ENCODE measurements at places on chromosomes 11 and 22. TPM values are rescaled to one million over a fixed set of nuclear protein-coding genes. Genes with fewer than 3 reads are reported as not detected.

HARBI1 gene
- total RNA-seq, result 3.4 TPM

GANAB gene
- 69.3 TPM for total RNA-seq

ATG13 gene
- 47.7 TPM for total RNA-seq

ACAD8 gene
- 26.6 TPM for total RNA-seq

EI24 gene
- 55.6 TPM for total RNA-seq

SMCO4 gene
- total RNA-seq, result 3.4 TPM

MOGAT2 gene
- 0.25 TPM for total RNA-seq

DENND6B gene
- total RNA-seq, result 17.2 TPM

ABCG4 gene
- 3.0 TPM for total RNA-seq

PKP3 gene
- 0.74 TPM for total RNA-seq

MRGPRX4 gene
- not detected for total RNA-seq

IGLL5 gene
- total RNA-seq, result not detected

SMTN gene
- total RNA-seq, result 8.9 TPM

JHY gene
- 7.6 TPM for total RNA-seq

RHOD gene
- 0.49 TPM for total RNA-seq

SHANK2 gene
- 41.6 TPM for total RNA-seq

CTTN gene
- total RNA-seq, result 65.2 TPM

FUT4 gene
- total RNA-seq, result 6.1 TPM

PHOX2A gene
- not detected for total RNA-seq

PRG3 gene
- total RNA-seq, result not detected

SOX6 gene
- total RNA-seq, result 23.6 TPM

SNX15 gene
- total RNA-seq, result 11.8 TPM

DDIAS gene
- 2.5 TPM for total RNA-seq

OR2AT4 gene
- total RNA-seq, result not detected

DLG2 gene
- 198 TPM for total RNA-seq

OR56A1 gene
- total RNA-seq, result 0.25 TPM

GSTT2B gene
- total RNA-seq, result 0.74 TPM

NFAM1 gene
- 0.49 TPM for total RNA-seq

IL17REL gene
- total RNA-seq, result 0.25 TPM

ANGPTL5 gene
- total RNA-seq, result 0.25 TPM

NOX4 gene
- 6.9 TPM for total RNA-seq

RPUSD4 gene
- total RNA-seq, result 27.5 TPM

SPDYC gene
- not detected for total RNA-seq

C11orf42 gene
- total RNA-seq, result not detected

ALX4 gene
- 0.98 TPM for total RNA-seq

FAM181B gene
- total RNA-seq, result 10.3 TPM

FOSL1 gene
- not detected for total RNA-seq

SIK2 gene
- total RNA-seq, result 17.0 TPM

CRY2 gene
- total RNA-seq, result 33.9 TPM

MUC6 gene
- total RNA-seq, result under 0.01 TPM

KRTAP5-11 gene
- not detected for total RNA-seq

FIBIN gene
- 4.4 TPM for total RNA-seq

CARNS1 gene
- 0.25 TPM for total RNA-seq

TRPM5 gene
- total RNA-seq, result not detected

F2 gene
- not detected for total RNA-seq

OR51B6 gene
- not detected for total RNA-seq

CHRNA10 gene
- total RNA-seq, result 0.25 TPM

C22orf15 gene
- 0.25 TPM for total RNA-seq

USP2 gene
- 0.74 TPM for total RNA-seq

OR5D18 gene
- total RNA-seq, result not detected

SPTBN2 gene
- total RNA-seq, result 155 TPM

KRTAP5-7 gene
- not detected for total RNA-seq

TESMIN gene
- total RNA-seq, result under 0.01 TPM

ZBTB3 gene
- total RNA-seq, result 7.9 TPM

OR51A4 gene
- not detected for total RNA-seq

All from temporal lobe (tissue), 4 donors.